Renal pelvis (tissue), 12 donors: ENCODE measurements at places on chromosomes 6 and 20.

DNA sequence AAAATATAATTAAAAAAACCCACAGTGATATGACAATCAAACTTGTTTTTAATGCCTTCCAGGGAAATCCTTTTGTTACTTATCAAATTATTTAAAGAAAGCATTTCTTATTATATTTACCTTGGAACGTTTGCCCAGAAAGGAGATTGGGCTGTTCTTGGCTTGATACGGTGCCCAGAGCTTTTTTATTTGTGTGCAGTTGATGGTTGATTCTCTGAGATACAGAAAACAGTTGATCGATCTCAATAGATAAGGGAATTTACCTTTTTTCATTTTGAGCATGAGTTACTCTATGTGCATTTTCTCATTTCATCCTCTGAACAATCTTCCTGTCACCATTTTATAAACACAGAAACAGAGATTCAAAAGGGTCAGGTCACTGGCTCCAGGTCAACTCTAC lies 72.5 kb upstream of the NEDD9 start:
- no peak for DNase-seq

DNA sequence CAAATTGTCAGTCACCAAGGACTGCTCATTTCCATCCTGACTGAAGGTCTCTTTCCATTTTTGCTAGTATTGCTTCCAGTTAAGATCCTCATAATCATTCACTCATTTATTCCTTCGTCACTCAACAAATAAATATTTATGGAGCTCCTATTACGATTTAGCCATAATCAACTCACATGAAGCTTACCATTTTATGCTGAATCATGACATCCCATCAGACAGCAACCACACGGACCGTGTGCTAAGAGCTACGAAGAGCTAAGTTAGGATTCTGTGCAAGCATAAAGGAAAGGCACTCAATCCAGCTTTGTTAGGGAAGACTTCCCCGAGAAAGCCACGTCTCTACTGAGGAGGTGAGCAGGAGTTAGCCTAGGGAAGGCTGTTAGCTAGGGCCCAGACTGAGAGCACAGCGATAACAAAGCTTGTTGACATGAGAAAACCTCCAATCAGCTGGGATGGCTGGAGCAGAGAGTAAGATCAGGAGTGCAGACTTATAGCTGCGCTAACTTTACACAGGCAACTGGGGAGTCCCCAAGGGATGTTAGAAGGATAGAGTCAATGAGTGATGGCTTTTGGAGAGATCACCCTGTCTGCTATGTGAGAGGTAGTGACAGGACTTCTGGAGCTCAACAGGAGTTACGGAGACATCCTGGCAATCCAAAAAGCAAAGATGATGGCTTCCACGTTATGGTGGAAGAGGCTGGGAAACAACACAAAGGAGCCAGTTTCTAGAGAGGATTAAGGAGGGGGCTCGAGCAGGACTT lies 2.6 kb upstream of the GID8 start:
- DNase-seq: no peak

DNA sequence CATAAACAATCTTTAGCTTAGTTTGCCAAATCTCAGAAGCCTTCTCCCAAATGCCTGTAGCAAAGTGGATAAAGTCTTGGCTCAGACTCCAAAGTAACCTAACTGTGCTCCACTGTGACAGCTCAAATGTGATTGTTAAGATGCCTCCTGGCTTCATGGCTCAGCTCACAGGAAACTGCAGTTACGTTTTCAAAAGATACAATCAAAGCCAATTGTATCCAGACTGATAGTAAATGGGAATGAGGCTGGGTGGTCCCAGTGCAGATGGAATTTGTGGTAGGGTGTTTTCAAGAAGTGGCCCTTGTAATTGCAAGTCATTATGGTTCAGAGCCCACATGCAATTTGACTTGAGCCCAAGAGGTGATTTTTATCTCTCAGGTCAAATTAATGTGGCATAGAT lies 151.2 kb upstream of the TAB2 start:
- no peak for DNase-seq

DNA sequence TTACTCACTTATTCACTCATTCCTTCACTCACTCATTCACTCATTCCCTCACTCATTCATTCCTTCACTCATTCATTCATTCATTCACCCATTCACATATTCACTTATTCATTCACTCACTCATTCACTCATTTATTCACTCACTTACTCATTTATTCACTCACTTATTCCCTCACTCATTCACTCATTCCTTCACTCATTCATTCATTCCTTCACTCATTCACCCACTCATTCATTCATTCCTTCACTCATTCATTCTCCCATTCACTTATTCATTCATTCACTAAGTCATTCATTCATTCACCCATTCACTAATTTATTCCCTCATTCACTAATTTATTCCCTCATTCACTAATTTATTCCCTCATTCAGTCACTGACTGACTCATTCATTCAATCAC lies 127.6 kb downstream of the EDN3 start:
- DNase-seq: no peak
